ENCODE measurements at places on chromosomes 16 and 17.
A peak's percentile ranks its signal among the peaks of the same experiment; 100 is the strongest.

- no peak for DNase-seq
Observed at GRCh38 chr17:20010936-20011335, 1.8 kb downstream of the SPECC1 start.

DNA sequence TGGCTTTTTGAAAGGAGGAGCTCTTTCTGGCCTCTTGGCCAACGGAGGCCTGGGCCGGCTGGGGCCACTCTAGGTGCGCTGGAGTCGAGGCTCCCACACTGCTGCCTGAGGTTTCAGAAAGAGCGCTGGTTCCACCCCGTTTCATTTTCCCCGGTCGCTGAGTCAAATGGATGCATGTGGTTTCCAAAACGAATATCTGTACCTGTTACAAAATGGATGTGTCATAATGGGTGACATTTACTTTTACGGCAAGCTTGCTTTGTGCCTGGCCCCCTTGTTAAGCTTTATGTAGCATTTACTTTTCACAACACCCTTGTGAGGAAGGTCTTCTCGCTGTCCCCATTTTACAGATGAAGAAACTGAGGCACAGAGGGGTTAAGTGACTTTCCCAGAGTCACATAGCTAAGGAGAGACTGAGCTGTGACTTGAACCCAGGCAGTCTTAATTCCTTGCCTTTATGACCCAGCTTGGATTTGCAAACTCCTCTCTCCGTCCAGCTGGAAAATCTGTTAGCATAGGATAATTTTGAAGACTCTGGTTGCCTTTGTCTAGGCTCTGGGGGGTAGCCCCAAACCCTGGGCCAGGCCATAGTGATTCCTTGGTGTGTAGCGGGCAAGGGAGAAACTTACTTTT is 10.6 kb downstream of the KSR1 start:
- peak; percentile 85 for DNase-seq

- DNase-seq = no peak
Observed at GRCh38 chr17:59368218-59368857, 36.9 kb downstream of the YPEL2 start.

DNA sequence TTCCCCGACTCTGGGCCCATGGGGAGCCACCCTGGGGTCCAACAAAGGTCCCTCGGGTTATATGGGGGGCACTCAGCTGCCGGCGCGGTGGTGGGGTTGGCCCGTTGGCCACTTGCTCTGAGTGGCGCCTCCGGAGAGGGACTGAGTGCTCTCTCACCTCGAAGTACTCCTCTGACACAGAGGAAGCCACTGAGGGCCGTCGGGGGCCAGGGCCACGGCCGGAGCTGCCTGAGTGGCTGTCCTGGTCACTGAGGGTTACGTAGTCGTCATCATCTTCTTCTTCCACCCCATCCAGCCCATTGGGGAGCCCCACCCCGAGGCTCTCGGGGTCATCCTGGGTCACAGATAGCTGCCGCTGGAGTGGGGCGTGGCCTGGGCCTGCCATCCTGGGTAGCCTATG is 25.7 kb downstream of the SLC5A10 start:
- no peak for DNase-seq

DNA sequence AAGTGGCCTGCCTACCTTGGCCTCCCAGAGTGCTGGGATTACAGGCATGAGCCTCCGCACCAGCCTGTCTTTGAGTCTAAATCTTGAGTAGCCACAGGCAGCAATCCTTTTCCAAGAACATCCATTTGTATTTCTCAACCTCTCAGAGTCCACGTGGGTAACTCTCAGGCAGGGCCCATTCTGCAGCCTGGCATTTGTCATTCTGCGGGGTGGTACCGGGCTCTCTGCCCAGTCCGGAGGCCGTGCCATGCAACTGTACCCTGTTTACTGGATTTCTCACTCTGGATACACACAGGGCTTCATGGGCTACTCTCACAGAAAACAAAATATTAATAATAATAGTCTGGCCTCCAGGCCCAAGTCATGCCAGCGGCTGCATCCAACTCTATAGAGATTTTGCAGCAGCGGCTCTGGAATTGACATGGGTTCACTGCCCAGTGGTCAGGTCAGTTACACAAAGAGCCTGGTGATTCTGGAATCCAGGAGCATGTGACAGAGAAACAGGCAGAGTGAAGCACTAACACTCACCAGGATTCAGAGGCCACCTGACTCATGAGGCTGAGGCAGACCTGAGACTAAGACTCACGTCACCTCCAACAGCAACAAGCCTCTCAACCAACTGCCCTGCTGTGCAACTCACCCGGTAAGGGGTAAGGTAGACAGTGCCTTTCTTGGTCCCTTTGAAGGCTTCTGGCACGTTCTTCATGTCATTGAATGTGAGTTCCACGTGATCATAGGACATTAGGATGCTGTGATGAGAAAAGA is 4.0 kb downstream of the WBP2 start:
- DNase-seq = no peak

- DNase-seq = no peak
Observed at GRCh38 chr16:65176603-65177002, 54.7 kb upstream of the CDH11 start.

- DNase-seq = peak; percentile 72
Observed at GRCh38 chr17:57284984-57285646, 28.8 kb downstream of the MSI2 start.

DNA sequence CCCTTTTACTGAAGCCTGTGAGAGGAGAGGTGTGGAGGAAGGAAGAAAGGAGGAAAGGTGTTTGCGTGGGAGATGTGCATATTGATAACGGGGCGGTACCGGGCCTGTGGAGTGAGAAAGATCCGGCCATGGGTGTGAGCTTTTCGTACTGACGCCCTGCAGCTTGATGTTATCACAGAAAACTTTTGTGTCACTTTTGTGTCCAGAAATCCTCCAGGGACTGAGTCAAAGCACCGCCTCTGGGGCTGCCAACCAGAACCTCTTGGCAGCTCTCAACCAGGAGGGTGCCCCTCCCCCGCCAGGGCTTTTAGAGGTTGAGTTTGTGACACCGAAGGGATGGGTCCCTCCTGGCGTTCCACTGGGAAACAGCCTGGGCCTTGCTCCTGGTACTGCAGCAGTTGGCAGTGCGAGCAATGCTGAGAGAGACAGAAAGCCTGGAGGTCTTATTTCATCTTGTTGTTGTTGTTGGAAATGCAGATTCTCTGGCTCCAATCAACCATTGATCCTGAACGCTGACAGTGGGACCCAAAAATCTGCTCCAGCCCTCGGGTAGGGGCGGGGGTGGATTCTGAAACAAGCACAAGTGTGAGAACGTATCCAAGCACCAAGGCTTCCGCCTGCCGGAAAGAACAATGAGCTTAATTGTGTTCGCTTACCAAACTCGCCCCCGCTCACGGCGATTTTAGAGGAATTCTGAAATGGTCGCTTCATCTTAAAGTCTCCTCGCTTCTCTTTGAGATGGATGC is 65.0 kb downstream of the CRISPLD2 start:
- no peak for DNase-seq

DNA sequence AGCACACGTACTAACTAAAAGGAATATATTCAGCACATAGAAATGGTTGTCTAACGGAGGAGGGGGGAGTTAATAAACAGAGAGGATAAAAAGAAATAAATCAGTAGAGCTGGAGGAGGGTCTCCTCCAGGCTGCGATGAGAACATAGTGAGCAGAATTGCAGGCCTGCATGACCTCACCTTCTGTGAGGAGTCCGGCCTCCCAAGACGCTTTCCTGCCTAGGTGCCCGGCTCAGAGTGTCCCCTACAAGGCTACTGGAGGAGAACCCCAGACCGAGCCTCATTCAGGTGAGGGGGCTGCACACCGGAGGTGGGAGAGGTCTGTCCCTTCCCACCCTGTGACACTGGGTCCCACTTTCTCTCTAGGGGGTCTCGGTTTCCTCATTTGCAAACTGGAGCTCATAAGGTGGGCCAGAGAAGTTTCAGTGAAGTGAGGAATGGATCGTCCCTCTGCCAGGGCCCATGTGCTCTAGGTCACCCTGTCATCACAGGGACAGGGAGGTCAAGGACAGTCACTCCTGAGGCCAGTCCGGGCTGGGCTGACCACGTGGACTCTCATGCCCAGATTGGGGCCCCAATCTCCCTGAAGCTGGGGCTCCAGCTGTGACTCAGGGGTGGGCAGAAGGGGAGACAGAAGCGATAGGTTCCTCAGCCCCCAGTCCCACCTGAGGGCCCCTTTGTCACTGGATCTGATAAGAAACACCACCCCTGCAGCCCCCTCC is 3.3 kb upstream of the HBM start:
- DNase-seq = no peak

DNA sequence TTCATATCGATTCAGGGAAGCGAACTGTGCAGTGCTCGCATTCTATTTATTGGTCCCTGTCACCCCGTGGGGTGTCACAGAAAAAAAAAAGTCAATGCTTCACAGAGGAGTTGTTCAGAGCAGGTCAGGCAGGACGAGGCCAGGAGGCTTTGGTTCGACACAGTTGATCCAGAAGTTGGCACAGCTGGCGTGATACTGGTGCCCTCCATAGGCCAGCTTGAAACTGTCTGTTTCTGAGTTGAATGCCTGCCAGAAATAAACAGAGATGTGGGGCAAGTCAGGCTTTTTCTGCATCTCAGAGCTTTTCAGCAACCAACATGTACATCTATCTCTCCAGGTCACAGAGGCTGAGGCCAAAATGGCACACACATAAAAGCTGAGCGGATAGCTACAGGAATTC is 29.1 kb downstream of the DUSP14 start:
- DNase-seq = no peak

DNA sequence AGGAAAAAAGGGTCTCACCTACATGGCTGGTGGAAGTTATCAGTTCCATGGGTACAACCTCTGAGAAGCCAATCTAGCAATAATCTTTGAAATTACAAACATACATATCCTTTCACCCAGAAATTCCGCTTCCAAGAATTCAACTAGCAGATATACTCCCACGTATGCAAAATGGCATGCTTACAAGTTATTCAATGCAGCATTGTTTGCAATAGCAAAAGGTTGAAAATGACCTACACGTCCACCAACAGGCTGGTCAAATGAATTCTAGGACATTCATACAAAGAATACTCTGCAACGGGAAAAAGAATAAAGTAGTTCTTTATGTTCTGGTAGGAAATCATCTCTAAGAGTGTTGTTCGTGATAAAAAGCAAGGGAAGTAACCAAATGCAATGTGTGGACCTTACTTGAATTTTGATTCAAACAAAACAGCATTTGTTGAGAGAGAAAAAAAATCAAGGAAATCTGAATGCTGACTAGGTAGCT is 63.7 kb upstream of the NLK start:
- no peak for DNase-seq

GRCh38 chr17:1126801-1127550 is 52.8 kb downstream of the ABR start:
- no peak for DNase-seq

DNA sequence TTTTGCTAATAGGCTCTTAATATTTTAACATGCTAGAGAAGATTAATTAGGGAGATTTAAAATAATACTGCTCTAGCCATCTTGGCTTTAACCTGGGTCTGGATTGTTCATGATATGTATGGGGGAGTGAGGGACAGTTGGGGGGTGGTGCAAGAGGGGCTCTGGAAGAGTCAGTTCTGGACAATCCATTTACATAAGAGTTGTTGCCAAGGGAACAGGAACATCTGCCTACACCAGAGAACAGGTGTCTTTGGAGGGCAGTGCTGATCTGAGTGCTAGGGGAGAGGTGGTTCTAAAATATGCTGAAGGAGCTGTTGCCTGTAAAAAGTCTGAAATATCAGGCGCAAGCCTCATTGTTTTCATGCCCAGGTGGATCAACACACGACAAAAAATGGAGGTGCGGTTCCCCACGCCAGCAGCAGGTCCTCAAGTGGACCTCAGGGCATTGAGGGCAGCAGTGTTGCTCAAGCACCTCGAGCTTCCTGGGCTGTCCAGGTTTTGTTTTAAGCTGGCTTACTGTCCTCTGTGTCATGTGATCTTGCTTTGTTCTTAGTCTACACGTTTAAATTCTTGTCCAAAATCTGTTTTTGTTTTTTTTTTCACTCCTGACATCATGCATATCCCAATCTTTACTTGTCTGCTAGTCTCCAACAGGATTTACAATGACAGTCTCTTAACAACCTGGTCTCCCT is 25.4 kb upstream of the WSB1 start:
- DNase-seq = no peak

- peak; percentile 59 for DNase-seq
Observed at GRCh38 chr16:48687421-48688038, 77.5 kb upstream of the N4BP1 start.

GRCh38 chr17:30950669-30951399 is 20.0 kb upstream of the RNF135 start:
- DNase-seq = no peak

GRCh38 chr17:56213031-56213430 is 59.8 kb downstream of the ANKFN1 start:
- DNase-seq = no peak

DNA sequence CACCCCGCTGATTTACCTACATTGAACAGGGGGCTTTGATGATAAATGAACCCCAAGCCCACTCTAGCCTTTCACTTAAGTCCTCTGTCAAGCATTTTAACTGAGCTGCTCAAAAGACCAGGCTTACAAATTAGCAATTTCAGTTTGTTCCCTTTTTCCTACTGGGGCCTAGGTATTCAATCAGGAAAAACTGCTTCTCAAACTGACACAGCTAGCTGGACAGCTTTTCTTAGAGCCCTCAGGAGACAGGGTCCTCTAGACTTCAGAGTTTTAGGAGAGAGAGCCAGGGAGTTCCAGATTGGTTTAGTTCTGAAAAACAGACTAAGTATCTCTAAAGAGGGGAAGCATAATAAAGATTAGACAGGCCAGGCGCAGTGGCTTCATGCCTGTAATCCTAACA is 6.2 kb upstream of the HEXIM2 start:
- no peak for DNase-seq

DNA sequence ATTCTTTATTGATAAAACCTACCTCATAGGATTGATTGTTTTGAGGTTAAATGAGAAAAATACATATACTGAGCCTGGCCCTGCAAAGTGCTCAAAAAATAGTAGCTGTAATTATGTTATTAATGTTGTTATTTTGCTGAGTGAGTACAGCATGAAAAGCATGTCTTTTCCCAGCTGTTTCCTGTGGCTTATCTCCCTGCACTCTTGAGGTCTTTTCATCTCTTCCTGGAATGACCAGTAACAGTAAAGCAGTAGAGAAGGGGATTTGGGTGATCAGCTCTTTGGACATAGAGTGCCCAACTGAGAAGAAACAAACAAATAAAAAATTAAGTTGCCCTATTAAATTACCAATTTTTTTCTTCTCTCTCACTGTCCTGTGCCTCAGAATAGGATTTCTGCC is 53.7 kb downstream of the NFAT5 start:
- no peak for DNase-seq

DNA sequence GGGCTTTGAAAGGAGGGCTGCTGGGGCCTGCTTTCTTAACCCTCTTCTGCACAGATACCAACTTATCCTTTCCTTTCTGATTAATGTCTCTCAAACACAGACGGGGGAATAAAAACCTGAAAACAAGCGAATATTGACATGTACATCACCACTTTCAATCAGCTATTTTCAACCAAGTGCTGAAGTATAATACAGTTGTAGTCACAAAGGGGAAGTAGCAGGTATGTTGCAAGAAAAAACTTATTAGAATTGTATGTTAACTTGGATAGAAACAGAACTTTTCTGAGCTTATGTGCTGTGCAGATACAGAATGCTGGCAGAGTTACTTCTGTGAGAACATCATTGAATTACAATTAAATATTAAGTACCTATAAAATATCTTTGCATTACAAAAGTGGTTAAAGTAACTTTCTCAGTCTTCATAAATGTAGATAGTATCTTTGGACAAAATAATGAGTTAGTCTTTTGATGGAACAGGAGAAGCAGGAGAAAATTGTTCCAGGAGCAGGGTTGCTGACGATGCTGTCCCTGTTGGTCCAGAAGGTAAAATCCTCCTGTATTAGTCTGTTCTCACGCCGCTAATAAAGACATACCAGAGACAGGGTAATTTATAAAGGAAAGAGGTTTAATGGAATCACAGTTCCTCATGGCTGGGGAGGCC is 59.5 kb downstream of the RPTOR start:
- DNase-seq = no peak
